ENCODE measurements at places on chromosomes 13 and 19.

DNA sequence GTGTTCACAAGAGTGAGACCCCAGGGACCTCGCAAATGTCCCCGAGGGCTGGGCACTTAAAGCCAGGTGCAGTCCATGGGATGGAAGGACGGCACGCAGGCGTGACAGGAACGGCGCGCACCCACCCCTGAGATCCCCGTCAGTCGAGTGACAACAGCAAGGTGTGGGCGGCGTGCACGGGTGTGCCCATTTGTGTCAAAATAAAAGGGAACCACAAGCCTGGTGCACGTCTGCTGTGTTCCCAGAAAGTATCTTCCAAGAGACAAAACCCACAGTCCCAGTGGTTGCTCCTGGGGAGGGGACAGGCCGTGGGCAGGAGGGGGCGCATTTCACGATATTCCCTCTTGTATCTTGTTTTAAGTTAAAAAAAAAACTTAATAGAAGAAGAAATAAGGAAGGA is 15.7 kb upstream of the CACTIN start:
- DNase-seq: no peak

DNA sequence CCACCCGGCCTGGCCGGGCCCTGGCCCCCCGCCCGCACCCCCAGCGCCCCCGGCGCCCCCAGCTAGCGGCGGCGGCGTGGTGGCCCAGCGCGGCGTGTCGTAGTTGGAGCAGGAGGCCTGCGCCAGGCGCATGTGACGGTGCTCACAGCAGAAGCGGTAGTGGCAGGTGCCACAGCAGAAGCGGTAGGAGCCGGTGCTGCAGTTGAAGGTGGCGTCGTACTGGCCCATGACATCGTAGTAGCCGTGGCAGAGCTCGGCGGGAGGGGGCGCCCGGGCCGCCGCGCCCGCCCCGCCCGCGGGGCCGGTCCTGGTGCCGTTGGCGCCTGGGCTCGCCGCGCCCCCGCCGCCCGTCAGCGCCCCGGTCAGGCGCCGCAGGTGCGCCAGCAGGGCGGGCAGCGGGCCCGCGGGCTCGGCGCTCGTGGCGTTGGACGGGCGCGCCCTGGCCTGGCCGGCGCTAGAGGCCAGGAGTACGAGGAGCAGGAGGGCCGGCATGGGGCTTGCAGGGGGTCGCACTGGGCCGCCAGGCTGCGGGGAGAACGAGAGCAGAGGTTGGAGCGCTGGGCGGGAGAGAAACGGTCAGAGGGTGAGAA is 633 bp downstream of the SHISA7 start:
- DNase-seq: no peak

GRCh38 chr13:29799041-29799440 is 51.4 kb downstream of the UBL3 start:
- DNase-seq: no peak

GRCh38 chr13:110324026-110324749 is 17.1 kb downstream of the COL4A2 start:
- DNase-seq: no peak

DNA sequence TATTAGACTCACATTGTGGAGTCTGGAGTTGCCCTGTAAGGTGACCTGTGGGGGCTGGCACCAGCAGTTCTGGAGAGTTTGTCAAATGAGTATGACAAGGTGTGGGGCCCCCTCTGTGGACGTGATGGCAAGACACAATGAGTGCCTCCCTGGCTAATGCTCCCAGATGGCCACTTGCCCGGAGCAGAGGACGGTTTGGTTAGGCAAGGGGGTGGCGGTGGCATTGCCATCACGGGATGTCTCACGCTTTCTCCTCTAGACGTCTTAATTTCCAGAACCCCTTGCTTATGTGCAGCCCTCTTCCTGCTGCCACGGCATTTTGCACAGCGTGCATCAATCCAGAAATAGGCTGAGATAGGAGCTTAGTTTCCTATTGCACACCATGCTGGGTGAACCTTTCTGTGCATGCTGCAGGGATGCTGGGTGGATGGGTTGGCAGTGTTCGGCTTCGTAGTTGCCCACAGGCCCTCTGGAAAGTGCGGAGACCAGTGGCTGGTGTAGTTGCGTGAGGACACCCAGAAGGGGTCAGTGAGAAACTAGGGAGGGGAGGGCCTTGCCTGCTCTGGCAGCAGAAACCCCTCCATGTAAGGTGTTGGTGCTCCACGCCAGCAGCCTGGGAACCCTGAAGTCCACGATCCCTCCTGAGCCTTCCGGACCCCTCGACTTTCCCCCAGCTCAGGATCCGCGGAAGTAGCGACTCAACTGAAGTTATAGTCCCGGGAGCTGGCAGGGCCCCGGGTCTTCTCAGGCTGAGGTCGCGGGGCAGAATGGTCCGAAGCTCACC is 18.1 kb upstream of the LRP3 start:
- peak; percentile 13 for DNase-seq

GRCh38 chr19:17605761-17606589 is 50.5 kb downstream of the COLGALT1 start:
- peak; percentile 75 for DNase-seq

GRCh38 chr13:50017819-50018218 is 2.6 kb downstream of the KCNRG start:
- no peak for DNase-seq

GRCh38 chr19:15989889-15990288 is 41.1 kb downstream of the OR10H4 start:
- DNase-seq: no peak

- no peak for DNase-seq
Observed at GRCh38 chr13:21590231-21590630, 13.7 kb downstream of the MICU2 start.

GRCh38 chr19:39410017-39410830 is 2.2 kb upstream of the PLEKHG2 start:
- DNase-seq: peak; percentile 64

DNA sequence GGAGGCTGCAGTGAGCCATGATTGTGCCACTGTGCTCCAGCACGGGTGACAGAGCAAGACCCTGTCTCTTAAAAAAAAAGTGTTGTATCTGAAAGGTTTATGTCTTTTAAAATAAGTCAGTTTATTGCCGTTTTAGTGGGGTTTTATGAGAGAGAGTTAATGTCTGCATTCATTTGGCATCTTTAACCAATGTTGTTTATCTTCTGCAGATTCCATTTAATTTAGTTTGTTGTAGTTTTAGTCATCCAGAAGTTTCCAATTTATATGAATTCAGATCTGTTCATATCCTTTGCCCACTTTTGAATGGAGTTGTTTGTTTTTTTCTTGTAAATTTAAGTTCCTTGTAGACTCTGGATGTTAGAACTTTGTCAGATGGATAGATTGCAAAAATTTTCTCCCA is 36.7 kb upstream of the LPAR6 start:
- DNase-seq: no peak

DNA sequence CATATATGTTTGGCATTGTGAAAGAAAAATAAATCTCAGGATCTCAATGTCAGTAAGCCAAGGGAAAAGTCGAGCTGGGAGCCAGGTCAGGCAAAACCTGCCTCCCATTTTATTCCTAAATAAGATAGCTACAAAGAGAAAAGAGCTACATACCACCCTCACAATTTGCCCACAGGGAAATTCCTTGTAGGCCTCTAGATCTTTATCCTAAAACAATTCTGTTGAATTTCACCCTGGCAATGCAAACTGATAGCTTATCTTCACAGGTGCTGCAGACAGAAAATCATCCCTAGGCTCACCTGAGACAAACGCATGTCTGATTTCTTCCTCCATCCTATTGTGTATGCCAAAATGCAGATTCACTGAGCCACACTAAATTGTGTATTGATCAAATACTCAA is 2587.1 kb downstream of the PCDH9 start:
- DNase-seq: no peak

- peak; percentile 79 for DNase-seq
Observed at GRCh38 chr13:40187841-40188591, 478.4 kb downstream of the FOXO1 start.

DNA sequence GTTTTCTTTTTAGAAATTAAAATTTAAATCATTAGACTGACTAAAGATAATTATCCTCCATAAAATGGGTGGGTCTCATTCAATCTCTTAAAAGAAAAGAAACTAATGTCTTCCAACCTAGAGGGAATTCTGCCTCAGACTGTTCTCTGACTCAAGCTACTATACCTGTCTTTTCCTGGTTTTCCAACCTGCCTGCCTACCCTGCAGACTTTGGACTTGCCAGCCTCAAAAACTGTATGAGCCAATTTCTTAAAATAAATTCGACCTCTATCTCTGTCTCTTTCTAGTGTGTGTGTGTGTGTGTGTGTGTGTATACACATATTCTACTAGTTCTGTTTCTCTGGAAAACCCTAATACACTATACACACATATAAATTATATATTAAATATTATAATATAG is 847.3 kb downstream of the PCDH17 start:
- no peak for DNase-seq

DNA sequence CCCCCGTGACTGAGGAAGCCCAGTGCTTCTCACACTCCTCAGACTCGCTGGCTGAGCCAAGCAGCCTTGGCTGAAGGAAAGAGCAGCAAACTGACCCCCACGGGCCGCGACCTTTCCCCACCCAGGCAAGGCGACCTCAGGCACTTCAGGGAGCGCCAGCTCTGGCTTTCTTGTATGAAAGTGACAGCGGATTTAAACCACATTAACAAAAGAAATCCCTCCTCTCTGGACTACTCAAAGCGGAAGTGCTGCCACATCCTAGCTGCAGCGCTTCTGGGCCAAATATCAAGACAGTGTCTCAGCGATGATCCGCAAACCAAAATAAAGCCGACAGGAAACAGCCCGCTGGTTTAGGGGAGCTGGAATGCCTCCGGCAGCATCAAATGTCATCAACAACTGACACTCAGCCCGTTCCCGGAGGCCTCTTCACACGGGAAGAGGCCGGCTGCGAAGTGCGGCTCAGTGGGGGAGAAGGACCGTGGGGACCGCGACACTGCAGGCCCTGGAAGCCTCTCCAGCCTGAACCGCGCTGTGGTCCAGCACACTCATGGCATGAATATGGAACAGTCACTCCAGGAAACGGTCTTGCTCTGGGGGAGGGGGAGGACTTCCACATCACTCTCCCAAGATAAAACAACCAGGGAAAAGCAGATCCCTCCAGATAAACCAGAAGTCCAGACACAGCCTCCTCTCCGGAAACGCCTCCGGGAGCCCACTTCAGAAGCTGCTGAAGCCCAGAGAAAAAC is 1.4 kb downstream of the RASA3 start:
- DNase-seq: peak; percentile 79

- DNase-seq: no peak
Observed at GRCh38 chr13:41561170-41561569, 103.8 kb downstream of the RGCC start.

GRCh38 chr19:18669524-18669817 is 14.0 kb upstream of the CRTC1 start:
- DNase-seq: no peak

- DNase-seq: no peak
Observed at GRCh38 chr19:17107546-17108452, 32.2 kb downstream of the MYO9B start.

- DNase-seq: no peak
Observed at GRCh38 chr13:51451134-51451466, 1.7 kb downstream of the INTS6 start.

GRCh38 chr19:16714702-16715287 is 4.9 kb upstream of the NWD1 start:
- DNase-seq: peak; percentile 7

DNA sequence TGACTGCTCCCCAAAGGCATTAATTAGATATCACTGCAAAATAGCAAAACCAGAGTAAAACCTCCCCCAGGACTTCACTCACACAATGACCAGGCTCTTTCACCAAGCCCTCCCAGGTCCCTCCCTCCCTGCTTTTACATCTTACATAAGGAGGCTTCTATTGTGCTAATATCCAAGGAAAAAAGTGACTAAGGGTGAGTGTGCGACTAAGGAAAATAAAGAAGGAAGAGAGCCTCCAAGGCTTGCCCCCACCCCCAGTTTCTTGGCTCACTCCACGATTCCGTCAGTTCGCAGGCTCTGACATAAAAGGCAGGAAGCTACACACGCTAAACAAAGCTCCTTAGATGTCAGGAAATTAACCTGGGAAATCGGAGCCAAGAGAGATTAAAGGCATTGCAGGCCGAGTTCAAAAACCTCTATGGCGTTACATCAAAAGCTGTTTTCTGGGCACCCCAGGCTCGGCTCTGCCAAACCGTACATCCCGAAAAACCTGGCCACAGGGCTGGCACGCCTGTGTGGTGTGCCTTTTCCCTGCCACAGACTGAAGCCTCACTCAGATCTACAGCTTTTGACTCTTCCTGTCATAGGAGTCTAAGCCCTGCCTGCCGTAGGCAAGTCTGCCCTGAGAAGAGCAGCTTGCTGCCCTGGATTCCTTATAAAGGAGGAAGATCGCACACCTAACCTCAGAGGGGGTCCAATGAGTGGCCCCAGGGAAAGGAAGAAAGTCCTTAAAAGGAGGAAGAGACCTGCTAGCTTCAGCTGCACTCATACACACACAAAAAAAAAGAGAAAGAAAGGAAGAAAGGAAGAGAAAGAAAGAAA is 67.0 kb upstream of the SERP2 start:
- peak; percentile 4 for DNase-seq

DNA sequence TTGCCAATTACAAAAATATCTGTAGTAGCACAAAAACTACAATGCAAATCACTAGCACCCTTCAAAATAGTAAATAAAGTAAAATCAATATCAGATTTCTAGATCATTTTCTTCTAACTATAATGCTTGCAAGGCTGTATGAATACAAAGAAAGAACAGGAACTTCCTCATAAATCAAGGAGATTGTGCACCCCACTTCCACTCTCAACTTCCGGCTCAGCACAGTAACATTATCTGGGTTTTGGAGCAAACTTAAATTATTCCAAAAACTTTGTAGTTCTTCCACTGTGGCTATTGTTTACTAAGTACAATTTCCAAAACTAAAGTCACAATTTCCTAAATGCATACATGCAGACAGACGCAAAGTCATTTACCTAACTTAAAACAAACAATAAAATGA is 778.3 kb upstream of the SLC10A2 start:
- no peak for DNase-seq

DNA sequence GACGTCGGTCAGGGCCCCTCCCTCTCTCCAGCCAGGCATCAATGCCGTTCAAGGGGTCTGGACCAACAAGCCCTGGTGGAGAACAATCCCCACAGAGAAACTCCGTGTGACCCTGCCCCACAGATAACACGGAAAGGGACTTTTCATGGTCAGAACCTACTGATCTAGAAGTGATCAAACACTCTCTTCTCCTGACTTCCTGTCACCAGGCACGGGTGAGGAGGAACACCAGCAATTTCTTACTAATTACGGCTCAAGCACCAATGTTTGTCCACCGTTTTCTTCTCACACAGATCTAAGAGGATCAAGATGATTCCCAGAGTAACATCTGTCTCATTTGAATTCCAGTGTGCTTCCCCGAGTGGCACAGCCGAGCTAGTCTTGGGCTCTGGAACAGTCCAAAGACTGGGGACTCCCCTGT is 11.8 kb downstream of the RASA3 start:
- no peak for DNase-seq

DNA sequence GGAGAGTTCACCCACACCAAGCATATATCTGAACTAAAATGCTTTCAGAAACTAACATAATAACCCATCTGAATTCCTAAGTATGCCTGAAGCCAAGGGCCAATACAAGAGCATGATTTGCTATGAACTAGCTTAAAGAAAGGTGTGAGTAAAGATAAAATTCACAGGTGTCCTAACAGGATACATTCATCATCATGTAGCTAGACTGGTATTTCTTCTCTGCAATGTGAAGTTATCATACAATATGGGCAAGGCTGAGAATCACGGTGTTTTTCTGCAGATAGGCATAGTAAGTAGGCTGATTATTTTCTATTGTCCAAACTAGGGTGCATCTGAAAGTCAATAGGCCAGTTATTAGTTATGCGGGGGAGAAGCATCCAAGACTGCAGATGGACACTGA is 63.1 kb downstream of the STK24 start:
- no peak for DNase-seq

Data from CD4-positive, alpha-beta T cell treated with Interleukin-6 at 100 ng/mL for 8 hours (primary cell).